Ovary (tissue), 10 donors: ENCODE measurements at places on chromosomes 6 and 20. TPM values are rescaled to one million over a fixed set of nuclear protein-coding genes. Genes with fewer than 3 reads are reported as not detected.

The ADGRF5 gene
- total RNA-seq, result 22.3 TPM

The PBOV1 gene
- not detected for total RNA-seq

The PRDM13 gene
- not detected for total RNA-seq

The SYNGAP1 gene
- total RNA-seq, result 47.6 TPM

The OR2H1 gene
- not detected for total RNA-seq

GRCh38 chr6:106159531-106159940, 73.4 kb downstream of the PRDM1 start:
- no peak for DNase-seq

GRCh38 chr6:166306378-166307081, 1.7 kb downstream of the PRR18 start:
- no peak for DNase-seq

- no peak for DNase-seq
Observed at GRCh38 chr20:34164381-34164984, 52.4 kb upstream of the EIF2S2 start.

GRCh38 chr6:16729183-16729691, 32.0 kb downstream of the ATXN1 start:
- DNase-seq, result no peak

- no peak for DNase-seq
Observed at GRCh38 chr6:17478223-17478907, 85.0 kb downstream of the CAP2 start.

DNA sequence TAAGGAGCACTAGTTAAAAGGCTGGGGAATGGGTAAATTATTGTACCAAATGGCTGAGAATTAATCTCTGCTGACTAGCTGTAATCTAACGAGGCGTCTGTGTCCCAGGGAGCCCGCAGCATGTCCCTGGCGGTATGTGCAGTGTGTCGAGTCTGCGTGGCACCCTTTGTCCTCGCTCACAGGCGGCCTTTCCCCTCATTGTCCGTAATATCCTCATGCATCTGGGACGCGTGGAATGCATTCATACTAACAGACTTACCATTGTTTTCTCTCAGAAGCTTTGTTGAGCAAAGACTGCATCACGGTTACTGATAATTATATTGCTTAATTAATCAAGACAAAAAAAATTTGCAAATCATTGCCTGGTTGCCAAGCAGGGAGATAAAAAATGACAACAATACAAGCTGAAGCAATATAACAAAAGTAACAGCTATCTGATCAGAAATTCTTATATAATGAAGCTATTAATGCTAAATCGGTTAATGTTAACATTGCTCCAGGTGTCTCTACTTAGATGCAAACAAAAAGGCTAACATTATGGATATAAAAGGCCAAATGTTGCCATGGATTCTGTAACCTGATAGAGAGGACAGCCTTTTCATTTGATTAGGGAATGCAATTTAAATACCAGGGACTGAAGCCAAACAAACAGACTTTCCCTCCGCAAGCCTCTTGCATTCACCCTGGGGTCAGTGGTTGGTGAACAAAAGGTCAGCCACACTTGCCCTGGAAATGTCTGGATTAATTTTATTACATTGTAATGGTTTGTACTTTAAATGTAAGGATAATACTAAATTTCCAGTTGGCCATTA, 124.8 kb downstream of the INSM1 start:
- DNase-seq, result no peak

DNA sequence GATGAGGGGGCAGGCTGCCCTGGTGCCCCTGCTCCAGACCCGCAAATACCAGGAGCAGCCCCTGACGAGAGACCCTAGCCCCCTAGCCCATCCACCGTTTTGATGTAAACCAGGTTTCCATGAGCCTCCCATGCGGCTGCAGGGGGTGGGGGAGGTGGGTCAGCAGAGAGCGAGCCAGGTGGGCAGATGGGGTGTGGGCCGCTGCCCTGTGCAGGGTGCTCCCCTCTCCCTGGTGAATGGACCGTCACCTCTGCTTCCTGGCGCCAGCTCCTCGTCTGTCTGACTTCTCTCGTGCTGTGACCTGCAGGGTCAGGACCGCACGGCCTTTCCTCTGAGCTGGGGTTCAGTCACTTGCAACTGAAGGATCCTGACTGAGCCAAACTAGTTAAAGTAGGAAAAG, 15.7 kb upstream of the BHLHE23 start:
- DNase-seq, result no peak

DNA sequence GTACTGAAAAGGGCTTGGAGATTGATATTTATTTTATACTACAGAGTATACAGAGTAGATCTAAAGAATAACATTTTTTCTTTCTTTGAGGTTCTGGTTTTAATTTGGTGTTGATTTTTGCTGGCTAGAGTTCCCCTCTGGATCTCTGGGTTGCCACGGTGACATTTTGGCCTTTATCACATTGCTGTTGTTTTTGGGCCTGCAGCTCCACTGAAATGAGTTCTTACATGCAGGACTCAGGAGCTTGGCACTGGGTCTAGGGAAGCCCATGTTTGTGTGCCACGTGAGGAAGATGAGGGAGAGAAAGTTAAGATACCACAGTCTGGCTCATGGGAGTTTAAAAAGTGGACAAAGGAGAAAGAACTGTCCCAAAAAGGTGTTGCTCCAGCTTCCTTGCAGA, 7.4 kb upstream of the TFAP2C start:
- no peak for DNase-seq

DNA sequence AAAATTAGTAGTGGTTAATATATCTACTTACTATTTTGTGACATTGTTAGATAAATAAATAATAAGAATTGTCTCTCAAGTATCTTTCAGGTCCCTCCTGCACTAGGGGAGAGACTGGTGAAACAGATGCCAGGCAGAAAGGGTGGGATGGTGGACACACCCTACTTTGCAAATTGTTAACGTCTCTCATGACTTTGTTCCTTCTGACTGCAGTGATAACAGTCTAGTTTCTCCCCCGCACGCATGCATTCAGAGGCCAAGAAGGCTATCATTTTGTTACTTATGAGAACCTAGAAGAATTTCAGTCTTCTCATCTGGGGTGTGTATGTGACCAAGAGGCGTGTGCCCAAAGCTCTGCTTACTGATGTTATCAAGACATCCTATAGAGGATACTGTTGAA, 152.3 kb downstream of the EDN1 start:
- no peak for DNase-seq

DNA sequence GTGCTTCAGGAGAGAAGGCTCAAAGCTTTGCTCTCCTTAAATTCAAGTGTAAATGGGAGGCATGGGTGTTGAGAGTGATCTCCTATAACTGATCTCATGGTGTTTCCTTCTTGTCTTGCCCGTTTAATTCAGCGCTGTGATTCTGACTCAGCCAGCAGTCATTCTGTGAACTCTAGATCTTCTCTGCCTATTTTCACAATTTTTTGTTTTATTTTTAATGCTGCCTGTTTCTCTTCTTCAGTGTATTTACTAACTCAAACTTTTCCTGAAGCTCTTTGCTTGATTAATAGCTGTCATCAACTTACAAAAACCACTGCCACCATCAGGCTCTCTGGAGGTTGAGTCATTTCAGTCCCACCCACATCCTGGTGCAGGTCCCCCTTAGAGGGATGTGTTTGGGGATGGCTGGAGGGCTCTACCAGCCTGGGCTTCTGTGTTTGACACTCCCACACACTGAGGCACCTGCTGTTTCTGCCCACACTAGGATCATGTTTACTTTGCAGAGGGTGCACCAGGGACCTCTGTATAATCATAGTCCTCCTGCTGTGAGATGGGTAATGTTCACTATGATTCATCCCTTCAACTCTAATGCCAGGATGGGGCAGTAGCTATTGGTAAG, 94.0 kb downstream of the SHLD1 start:
- DNase-seq, result no peak
